ENCODE measurements at places on chromosomes 11 and 22.
A peak's percentile ranks its signal among the peaks of the same experiment; 100 is the strongest.

GRCh38 chr22:22681221-22681739 lies 36.9 kb downstream of the GGTLC2 start:
- no peak for DNase-seq

DNA sequence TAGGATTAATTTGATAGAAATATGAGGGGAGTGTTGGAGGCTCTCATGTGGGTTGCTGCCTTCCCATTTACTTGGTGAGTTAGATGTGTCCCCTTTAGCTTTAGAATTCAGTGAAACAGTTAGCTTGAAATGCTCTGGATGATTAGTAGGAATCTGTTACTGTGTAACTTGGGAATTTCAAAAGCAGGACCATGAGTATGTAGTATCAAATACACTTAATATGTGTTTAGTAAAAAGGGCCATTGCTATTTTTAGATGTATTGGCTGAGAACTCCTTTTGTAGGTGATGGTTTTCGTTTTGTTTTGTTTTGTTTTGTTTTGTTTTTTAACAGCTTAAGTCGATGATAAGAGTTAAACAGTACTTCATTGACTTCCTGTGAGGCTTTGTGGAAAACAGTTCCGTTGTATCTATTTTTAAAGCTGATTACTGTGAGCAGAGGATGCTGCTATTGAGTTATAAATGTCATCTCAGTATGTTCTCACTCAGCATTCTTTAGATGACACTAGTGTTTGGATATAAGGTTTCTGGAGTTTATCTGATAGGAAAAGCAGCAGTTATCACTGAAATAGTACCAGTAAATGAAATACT lies 53.5 kb downstream of the MCAM start:
- DNase-seq = peak; percentile 58

DNA sequence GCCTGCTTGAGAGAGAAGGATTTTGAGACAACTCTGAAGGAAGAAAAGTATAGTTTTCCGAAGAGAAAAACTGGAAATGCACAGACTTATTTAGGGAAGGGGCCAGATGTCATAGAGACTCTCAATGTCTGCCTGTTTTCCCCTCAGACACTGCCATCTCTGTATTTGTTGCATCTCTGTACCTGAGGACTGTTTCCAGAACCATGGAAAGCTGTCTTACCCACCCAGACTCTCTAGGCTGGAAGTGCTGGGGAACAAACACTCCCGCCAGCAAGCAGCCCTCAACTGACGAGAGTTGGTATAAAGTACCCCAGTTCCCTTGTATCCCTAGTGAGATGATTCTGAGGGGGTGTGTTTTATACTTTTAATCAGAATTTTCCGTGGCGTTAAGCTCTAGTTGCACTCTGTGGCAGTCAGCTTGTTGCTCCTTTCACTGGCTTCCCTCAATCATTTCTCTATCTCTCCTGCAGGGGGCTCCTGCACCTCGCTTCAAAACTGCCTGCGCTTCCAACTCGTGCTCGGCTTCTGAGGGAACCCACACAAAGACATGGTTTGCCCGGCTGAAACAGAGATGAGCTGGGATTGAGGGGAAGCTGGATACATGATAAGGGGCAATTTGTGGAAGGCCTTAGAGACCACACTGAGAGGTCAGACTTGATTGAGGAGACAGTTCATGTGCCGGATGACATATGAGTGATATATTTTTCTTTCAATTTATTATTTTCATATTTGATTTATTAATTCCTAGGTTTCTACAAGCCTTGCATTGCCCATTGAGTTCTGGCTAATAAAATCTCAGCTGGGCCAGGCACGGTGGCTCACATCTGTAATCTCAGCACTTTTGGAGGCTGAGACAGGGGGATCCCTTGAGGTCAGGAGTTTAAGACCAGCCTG lies 36.9 kb upstream of the CLPB start:
- DNase-seq = peak; percentile 70

- DNase-seq = no peak
Observed at GRCh38 chr22:27799015-27799826, 2.3 kb downstream of the MN1 start.

DNA sequence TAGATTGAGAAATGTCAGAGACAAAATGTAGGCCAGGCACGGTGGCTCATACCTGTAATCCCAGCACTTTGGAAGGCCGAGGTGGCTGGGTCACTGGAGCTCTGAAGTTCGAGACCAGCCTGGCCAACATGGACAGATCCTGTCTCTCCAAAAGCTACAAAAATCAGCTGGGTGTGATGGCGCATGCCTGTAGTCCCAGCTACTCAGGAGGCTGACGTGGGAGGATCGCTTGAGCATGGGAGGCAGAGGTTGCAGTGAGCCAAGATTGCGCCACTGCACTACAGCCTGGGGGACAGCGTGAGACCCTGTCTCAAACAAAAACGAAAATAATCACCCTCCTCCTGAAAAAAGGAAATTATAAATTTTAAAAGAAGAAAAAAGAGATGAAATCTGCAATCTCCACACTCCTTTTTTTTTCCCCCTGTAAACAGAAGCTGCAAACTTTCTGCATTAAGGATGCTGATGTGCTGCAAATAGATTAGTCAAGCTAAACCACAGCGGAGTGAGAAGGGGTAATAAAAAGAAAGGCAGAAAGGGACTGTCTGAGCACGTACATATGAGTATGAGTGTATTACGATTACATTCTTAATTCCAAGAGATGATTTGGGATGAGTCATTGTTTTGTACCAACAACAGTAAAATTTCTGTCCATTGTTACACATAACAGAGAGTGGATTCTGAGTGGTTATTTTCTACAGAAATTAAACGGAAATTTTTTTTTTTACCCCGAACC lies 87.3 kb downstream of the SIK3 start:
- no peak for DNase-seq
